ENCODE measurements at places on chromosomes 5 and 9.

GRCh38 chr5:59673438-59674058 lies 220.0 kb downstream of the PDE4D start:
- no peak for DNase-seq

- DNase-seq = no peak
These were observed 803.4 kb upstream of the CDH10 start for GRCh38 chr5:25448190-25448621.

GRCh38 chr5:132662925-132663770 lies 5.2 kb downstream of the IL13 start:
- DNase-seq = no peak

DNA sequence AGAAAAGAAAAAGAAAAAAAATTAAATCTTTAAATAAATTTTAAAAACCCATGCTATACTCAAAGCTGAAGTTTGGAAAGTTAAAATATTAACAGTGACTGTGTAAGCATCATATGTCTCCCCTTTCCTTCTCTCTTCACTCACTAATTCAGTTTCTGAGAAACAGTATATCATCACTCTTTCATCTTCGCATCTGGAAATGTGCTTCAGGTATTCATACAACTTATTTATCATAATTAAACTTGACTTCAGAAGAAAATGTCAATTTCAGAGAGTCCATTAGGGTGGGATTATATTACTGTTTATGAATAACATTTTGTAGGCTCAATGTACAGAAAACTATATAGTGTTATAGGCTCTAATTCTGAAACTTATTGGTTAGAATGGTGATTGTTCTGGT lies 29.3 kb upstream of the TARS1 start:
- DNase-seq = no peak

DNA sequence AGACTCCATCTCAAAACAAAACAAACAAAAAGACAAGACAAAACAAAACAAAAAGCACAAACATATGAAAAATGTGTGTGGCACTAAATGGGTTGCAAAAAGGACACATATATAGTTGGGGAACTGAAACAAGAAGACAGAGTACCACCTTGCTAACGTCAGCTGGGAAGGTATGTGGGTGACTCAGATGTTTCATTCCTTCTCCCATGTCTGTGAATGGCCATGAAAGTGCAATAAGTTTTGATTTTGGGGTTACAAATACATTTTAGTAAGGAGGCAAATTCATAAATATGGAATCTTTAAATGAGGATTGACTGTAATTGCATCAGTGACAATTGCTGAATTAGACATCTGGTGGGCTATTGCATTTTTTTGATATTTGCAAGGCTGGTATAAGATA lies 81.6 kb upstream of the KLF4 start:
- no peak for DNase-seq

DNA sequence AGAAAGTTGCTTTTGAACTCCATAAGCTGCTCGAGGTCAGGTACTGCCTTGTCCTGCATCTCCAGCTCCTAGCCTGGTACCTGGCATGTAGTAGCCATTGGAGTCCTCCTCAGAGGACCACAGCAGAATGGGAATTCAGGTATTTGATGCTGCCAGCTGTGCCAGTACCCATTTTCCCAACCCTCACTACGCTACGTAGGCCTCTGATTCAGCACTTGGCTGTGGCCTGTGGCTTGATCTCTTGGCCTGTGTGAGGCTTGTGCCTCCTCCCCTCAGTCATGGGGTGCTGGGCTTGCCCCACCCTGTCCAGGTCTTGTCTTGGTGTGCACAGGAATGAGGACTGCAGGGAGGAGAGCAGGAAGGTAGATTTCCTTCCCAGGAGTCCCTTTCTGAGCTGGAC lies 11.8 kb downstream of the OTULIN start:
- no peak for DNase-seq

DNA sequence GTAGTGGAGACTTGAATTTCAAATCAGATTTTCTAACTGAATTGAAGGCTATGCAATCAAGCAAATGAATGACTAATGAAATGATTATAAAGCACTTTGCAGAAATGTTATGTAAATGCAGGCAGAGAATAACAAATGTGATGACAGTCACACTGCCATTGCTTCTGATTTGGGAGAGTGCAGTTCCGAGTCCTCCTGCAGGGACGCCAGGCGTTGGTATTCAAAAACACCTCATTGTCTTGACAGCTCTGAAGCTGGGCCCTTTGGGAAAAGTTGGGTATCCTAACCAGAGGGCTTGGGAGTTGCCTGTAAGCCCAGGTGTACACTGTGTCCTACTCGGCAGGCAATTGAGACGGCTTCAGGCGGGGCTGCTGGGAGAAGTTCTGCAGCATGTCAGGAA lies 57.9 kb downstream of the C5orf15 start:
- no peak for DNase-seq

GRCh38 chr9:88224938-88225337 lies 86.7 kb upstream of the SPATA31C2 start:
- DNase-seq = no peak

GRCh38 chr9:95954940-95955339 lies 79.4 kb downstream of the ERCC6L2 start:
- no peak for DNase-seq

GRCh38 chr9:109792951-109793546 lies 13.1 kb downstream of the PALM2AKAP2 start:
- DNase-seq = no peak

- DNase-seq = no peak
These were observed 24.3 kb upstream of the CXCL14 start for GRCh38 chr5:135602882-135603721.

DNA sequence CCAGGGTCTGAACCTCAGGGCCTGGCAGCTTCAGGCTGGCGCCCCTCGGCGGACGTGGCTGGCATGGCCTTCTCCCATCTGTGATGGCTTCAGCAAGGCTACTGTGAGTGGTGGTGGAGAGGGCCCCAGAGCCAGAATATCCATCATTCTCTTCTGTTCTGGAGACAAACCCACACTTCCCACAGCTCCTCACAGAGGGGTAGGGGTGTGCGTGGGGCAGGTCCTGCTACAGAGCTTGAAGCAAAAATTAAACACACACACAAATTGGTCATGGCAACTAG lies 9.6 kb downstream of the GPX3 start:
- DNase-seq = no peak

GRCh38 chr9:16131264-16131663 lies 578.4 kb downstream of the CCDC171 start:
- DNase-seq = no peak

GRCh38 chr9:70374962-70375618 lies 39.4 kb downstream of the KLF9 start:
- no peak for DNase-seq

DNA sequence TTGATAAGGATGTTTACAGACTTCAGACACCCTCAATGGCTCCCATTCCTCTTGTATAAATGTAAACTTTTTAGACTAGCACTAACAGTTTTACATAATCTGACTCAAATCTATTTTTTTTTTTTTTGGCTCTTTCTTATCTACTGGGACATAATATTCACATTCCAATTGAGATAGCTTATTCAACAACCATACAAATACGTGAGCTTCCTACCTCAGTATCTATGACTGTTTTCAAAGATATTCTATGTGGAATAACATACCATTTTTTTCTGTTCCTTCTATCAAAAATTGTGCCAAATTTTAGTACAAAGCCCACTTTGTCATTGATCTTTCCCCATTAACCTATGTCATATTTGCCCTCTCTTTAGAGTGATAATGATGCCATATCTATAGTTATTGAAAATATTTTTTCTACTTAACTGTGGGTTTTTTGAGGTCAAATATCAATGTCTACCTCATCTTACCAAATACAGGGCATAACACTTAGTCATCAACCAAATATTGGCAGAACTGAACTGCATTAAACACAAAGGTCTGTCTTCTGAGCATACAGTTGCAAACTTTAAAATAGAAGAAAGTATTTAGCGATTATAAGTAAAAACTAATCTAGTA lies 482.6 kb downstream of the PTPRD start:
- no peak for DNase-seq

GRCh38 chr5:103389846-103390245 lies 131.3 kb downstream of the MACIR start:
- no peak for DNase-seq

DNA sequence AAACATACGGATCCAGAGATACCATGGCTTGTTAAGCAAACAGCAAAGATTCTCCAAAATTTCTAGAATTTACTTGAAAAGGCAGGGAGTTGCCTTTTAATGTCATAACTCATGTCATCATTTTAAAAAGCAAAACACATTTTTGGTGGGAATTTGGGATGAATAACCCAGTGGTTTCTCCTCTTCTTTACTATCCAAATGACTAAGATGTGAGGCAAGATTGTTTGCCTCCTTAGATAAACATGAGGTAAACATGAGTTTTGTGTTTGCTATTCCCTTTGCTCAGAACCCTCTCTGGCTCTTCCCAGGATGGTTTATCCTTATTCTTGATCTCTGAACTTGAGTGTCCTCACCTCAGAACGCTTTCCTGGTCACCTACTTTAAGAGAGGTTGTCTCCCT lies 267.0 kb downstream of the EBF1 start:
- DNase-seq = no peak

DNA sequence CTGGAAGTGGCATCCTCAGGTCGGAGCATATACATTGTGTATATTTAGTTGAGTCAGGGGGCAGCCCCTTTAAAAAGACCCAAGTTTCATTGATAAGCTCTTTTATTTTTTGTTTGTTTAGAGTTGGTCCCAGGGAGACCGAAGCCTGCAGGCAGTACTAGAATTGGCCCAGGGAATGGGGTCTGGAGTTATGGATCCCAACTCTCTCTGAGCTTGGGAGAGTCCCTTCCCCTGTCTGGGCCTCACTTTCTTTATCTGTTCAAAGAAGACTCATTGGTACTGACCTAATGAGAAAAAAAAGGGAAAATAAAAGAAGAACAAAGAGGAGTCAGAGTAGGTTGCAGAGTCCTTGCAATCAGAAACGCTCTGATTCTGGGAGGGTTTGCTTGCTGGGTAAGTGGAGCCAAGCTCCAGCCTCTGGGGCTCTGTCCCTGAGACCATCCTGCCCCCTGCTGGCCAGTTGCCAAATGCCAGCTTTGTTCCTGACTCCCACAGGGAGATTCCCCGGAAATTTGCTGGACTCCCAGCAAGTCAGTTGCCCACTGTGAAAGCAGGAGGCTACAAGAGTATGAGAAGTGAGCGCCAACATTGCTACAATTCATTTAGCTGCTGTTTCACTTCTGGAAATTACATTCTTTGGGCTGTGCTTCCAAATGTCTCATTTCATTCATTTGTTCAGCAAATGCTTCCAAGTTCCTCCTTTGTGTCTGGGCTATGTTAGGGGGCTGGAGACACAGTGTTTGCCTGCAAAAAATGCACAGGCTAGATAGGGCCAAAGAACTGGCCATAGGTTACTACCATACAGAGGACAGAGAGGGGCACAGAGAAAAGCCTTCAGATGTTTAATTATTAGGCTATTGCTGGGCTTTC lies 156.2 kb downstream of the MELK start:
- peak; percentile 20 for DNase-seq

GRCh38 chr5:88818296-88818695 lies 64.7 kb downstream of the MEF2C start:
- no peak for DNase-seq

GRCh38 chr5:134004626-134005416 lies at the start of gene VDAC1:
Gene VDAC1, minus strand, starts transcription at chr5:134004975. Its CDS starts 11,963 bp downstream, at chr5:133993012.
- DNase-seq = peak; percentile 62
